Stimulated activated CD4-positive, alpha-beta T cell treated with anti-CD3 and anti-CD28 coated beads, TNF-alpha, amount 100 ng/mL, for 48 hours (primary cell): ENCODE measurements at places on chromosomes 4 and X.

DNA sequence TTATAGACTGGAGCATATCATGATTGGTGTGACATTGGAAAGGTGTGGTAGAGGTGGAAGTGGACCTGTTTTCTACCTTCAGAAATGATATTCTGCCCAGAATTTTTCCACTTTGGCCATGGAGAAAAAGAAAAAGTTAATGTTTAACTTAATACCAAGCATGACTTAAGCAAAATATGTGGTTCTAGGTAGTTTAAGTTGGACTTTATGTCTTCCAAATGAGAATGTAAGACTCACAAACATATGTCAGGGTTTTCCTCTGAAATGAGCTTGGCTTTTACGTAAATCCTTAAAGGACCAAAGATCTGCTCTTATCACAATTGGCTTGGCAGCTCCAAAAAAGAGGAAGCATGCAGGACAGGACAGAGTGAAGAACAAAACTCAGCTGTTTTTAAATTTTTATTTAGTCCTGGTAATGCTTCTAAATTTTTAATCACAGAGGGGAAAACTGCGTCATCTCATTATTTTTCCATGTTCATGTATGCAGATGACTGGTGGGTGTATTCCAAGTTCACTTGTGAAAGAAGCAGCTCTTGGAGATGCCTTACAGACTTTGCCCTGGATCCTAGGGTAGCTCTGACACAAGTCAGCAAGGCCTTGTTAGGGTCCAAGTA is 98.2 kb downstream of the ANK2 start:
- no peak for DNase-seq

DNA sequence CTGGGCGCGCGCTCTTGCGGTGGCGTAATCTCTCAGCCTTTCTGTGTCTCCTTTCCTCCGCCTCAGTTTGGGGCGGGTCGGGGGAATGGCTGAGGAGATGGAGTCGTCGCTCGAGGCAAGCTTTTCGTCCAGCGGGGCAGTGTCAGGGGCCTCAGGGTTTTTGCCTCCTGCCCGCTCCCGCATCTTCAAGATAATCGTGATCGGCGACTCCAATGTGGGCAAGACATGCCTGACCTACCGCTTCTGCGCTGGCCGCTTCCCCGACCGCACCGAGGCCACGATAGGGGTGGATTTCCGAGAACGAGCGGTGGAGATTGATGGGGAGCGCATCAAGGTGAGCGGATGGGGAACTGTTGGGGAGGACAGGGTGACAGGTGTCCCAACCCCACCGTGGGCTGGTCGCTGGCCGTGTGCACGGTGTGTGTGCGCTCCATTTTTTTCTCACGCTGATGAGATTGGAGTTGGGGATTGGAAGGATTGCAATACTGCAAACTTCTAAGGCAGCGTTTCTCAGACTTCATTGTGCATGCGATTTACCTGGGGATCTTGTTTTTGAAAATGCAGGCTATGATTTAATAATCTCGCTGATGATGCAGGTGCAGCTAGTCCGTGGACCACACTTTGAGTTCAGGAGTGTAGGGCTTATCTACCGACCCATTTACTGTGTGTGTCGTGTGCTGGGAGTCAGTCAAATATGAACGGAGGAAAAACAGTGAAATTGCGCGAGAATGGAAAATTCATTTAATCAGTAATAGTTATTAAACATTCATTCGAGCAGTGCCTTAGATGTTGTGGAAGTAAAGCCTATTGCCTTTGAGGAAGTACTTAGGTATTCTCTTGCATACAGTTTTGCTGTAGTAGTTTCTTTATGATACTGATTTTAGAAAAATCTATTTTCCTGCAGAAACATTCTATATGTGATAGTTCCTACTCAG is at the start of gene RAB33B:
Gene RAB33B, plus strand, starts transcription at position 11 of the 935 bp plus-strand sequence. Its CDS starts 75 bp downstream, at position 86.
- no peak for DNase-seq

GRCh38 chrX:103704863-103705262 is 5.8 kb upstream of the TMEM31 start:
- no peak for DNase-seq

- DNase-seq: no peak
These were observed 413.4 kb downstream of the PACRGL start for GRCh38 chr4:21113496-21114223.

GRCh38 chr4:63123441-63123840 is 1285.8 kb downstream of the TECRL start:
- DNase-seq: no peak

DNA sequence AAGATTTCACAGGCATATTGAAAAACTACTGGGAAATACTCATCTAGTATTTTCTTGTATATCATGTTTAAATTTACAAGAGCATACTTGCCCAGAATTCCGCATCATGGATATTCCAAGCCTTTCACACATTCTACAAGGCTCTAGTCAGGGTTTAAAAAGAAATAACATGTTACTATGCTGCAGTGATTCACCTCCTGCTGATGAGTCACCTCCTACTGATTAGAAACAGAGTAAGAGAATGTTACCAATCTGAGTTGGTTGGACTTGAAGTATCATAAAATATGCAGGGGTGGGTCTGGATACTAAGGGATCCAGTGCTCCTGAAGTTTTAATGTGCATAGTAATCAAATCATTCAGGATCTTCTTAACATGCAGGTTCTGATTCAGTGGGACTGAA is 192.0 kb upstream of the ANK2 start:
- no peak for DNase-seq

DNA sequence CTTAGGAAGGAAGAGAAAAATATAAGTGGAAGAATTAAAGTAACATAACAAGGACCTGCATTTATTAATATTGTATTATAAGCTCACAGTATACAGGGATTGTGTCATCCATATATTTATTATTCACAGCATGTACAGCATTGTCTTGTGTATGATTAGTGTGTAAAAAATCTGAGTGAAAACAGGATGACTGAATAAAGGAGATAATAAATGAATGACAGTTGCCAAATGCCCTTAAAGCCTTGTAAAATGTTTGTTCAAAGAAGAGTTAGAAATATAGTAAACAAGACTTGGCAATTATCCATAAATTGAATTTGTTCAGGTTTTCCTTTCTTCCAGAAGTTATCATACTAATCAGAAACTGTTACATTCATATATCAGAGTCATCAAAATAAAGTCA is 172.7 kb downstream of the BTC start:
- DNase-seq: no peak

GRCh38 chr4:56048383-56048701 is 99.6 kb downstream of the CEP135 start:
- DNase-seq: no peak

- no peak for DNase-seq
These were observed 14.8 kb downstream of the NDNF start for GRCh38 chr4:121057466-121057922.

DNA sequence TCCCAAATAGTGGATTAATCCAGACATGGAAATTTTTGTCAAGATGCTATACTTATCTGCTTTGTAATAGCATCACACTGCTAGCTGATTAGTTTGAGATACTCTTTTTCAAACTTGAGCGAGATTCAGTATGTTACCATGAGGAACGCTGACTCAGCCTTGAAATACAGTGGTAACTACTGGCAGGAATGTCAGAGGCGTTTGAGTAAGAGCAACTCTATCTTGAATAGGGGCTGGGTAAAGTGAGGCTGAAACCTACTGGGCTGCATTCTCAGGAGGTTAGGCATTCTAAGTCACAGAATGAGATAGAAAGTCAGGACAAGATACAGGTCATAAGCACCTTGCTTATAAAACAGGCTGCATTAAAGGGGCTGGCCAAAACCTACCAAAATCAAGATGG is 2519.6 kb downstream of the ARAP2 start:
- DNase-seq: no peak

DNA sequence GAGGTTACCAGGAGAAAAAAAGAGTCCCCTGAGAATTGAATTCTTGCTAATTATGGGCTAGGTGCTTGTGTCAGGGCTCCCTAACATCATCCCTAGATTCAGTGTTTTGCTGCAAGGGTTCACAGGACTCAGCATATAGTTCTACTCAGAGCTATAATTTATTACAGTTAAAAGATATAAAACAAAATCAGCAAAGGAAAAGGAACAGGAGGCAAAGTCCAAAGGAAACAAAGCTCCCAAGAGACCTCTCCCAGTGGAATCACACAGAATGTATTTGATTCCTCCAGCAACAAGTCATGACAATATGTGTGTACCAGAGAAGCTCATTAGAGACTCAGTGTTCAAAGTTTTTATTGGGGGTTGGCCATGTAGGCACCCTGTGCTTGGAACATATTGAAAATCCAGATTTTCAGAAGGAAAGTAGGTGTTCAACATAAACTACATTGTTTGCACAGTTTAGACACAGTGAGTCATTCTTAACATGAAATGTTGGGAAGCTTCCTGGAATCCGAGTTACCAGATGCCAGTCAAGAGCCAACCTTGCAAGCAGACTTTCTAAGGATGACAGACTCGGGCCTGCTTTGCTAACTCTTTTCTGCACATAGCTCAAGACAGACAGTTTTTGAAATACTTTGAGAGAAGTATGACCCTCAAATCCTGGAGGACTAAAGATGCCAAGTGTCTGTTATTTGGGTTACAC is 311.3 kb upstream of the EMCN start:
- no peak for DNase-seq

DNA sequence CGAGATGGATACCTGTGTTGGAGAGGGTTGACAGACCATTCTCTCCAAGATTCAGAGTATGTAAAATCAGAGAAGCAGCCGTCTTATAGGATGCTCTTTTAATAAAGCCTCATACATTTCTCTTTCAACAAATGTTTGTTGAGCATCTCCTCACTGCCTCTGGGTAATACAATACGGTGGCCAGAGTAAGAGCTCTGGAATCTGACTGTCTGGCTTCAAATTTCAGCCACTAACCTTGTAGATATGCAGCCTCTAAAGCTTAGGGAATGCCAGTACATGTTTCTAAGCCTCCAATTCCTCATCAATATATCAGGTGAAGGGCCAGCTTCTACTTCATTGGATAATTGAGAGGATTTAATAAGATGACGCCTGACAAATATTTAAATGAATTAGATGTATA is 61.3 kb downstream of the CLNK start:
- no peak for DNase-seq

DNA sequence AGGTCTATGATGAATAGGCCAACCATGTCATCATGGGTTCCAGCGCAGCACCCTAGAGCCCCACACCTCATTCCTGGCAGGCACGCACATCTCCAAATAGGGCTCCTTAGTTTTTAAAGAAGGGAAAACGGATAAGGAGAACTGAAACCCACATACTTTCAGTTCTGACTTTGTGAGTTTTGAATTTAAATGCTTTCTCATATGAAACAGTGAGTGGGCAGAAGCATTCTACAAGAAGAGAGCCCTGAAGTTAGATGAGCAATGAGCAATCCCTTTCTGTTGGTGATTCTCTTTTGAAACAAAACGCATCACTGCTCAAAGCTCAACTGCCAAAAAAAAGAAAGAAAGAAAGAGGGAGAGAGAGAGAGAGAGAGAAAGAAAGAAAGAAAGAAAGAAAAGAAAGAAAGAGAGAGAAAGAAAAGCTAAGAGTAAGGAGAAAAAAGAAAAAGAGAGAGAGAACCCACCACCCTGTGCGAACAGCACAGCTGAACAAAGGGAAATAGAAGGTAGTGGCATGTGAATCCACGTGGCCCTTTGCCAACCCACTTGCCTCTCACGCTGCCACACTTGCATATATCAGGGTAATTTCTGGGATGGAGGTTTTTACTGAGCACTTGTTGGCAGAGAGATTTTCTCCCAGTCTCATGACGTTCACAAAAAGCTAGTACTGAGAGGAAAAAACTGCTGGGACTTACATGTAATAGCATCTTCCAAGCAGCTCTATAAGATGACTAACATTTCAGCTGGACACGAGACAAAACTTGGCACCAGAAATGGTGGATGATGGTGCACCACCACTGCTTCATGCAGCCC is 31.0 kb downstream of the TMSB4X start:
- DNase-seq: no peak

- DNase-seq: no peak
These were observed 17.8 kb downstream of the SCFD2 start for GRCh38 chr4:53348046-53348445.

DNA sequence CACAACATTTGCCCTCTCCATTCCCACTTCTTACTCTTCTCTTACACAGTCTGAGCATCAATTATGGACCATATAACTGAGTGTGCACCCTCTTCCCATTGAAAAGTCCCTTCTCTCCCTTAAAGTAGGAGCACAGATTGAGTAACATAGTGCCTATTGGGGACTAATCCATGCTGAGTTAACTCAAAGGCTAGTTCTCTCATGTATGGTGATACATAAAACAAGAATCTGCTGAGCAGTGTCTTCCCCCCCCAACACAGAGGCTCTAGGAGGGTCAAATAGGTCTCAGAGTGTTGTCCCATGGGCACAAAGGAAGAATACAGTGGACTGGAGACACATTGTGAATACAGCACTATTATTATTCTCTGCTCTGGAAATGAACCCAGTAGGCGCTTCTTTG is 274.6 kb upstream of the BOD1L1 start:
- no peak for DNase-seq

DNA sequence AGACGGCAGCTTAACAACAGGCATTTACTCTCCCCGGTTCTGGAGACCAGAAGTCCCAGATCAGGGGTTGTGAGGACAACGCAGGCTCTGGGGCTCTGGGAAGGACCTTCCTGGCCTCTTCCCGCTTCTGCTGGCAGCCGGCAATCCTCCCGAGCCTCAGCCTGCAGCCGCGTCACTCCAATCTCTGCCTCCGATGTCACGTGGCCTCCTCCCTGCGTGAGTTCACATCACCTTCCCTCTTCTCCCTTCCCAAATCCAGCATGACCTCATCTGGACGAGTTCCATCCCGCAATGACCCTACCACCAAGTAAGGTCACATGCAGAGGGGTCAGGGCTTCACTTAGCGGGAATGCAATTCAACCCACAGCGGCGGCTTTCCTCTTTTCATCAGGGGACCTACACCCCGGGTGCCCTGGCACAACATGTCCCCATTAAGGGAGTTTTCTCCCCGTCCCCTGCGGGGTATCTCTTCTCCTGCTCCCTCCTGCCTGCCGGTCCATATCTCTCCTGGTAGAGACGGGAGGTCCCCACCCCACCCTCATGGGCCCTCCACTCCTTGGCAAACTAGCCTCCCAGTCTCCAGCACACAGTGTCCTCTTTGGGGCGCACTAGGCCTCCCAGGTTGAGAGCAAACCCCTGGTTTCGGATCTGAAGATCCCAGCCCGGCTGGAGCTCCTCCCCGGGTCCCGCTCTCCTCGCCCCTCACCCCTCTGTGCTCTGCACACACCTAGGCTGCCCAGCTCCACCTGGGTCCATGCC is 25.5 kb downstream of the ABLIM2 start:
- DNase-seq: no peak

GRCh38 chr4:113292371-113293042 is 243.1 kb downstream of the ANK2 start:
- DNase-seq: no peak

DNA sequence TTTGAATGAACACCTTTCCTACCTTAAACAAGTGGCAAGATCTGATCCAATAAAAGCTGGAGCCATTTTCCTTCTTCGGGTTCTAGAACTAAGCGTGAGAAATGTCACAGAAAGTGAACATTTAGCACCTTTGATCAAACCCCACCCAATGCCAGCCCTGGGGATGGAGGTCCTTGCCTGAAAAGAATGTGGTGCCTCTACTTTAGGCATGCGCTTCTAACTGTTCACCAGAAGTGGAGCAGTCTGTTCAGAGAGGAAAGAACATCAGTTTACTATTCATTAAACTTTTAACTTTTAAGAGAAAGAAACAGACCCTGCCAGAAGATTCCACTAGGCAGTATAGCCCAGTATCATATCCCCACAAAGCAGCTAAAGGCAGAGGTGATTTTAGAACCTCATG is 75.9 kb downstream of the INTS12 start:
- DNase-seq: no peak
